Colonic mucosa (tissue), 4 donors: ENCODE measurements at places on chromosomes 12 and 14. TPM values are rescaled to one million over a fixed set of nuclear protein-coding genes. Genes with fewer than 3 reads are reported as not detected.

The RTL1 gene
- total RNA-seq, result not detected

The SLC6A12 gene
- 0.16 TPM for total RNA-seq

The R3HDM2 gene
- 60.4 TPM for total RNA-seq

The CTSG gene
- 3.2 TPM for total RNA-seq

The IGF1 gene
- total RNA-seq, result 3.2 TPM

The CAPZA3 gene
- total RNA-seq, result not detected

The HOXC9 gene
- not detected for total RNA-seq

The CDC42BPB gene
- 83.8 TPM for total RNA-seq

The SOS2 gene
- total RNA-seq, result 43.7 TPM

The GPR132 gene
- total RNA-seq, result 1.0 TPM

The CCNT1 gene
- 26.3 TPM for total RNA-seq

The LUM gene
- 26.1 TPM for total RNA-seq

The POTEM gene
- not detected for total RNA-seq

The HHIPL1 gene
- total RNA-seq, result 0.93 TPM

- DNase-seq, result no peak
Observed at GRCh38 chr12:21155522-21156351, 24.7 kb downstream of the SLCO1B1 start.

- DNase-seq, result peak; percentile 68
Observed at GRCh38 chr12:121038861-121039668, at the start of gene OASL. TSS of gene OASL (minus strand) at chr12:121039246. CDS start at chr12:121038971, 275 bp downstream.

DNA sequence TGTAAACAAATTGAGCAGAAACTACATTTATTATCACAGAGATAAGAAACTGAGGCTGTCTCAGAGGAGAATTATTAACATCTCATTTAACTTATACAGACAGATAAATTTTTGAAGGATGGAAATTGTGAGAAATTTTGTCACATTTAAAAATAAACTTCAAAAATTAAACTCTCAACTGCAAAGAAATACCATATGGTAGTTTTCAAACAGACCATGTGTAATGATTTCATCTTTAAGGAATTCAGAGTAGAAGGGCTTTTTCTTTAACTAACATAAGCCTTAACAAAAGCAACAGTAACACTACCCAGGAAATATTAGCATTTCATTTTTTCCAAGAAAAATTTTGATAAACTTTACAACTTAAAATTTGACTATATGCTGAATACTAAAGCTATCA lies 26.6 kb downstream of the NUP37 start:
- no peak for DNase-seq

GRCh38 chr12:104577581-104577981 lies 120.8 kb downstream of the CHST11 start:
- no peak for DNase-seq

- no peak for DNase-seq
Observed at GRCh38 chr12:75703131-75703530, 191.7 kb upstream of the KRR1 start.

DNA sequence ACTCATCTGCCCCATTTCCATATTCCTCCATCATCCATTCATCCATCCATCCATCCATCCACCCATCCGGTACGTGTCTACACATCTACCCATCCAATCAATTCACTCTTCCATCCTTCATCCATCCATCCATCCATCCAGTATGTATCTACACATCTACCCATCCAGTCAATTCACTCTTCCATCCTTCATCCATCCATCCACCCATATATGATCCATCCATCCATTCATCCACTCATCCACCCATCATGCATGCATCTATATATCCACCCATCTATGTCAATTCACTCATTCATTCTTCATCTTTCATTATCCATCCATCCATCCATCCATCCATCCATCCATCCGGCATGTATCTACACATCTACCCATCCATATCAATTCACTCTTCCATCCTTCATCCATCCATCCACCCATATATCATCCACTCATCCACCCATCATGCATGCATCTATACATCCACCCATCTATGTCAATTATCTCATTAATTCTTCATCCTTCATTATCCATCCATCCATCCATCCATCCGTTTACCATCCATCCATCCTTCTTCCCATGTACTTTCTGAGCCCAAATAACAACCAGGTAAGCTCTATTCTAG lies 108.6 kb upstream of the NOS1 start:
- no peak for DNase-seq

GRCh38 chr12:130669205-130669557 lies 46.9 kb downstream of the RIMBP2 start:
- DNase-seq, result no peak

DNA sequence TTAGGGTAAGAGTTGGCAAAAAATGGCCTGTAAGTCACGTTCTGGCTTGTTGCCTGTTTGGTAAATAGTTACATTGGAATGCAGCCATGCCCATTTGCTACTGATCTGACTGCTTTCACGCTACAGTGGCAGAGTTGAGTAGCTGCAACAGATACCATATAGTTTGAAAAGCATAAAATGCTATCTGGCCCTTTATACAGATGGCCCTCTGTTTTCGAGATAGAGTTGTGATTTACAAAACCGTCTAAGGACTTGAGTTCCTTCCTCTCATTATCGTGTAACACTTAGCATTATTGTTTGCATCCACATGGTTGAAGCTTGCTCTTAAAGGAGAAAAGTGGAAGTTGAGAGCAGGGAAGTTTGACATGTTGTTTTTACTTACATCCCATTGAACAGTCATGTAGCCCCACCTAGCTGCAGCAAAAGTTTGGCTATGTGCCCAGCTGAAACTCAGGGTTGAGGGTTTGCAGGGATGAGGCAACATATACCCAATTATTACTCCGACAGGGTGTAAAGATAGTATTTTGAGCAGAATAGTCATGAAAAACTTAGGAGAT lies 11.3 kb upstream of the SCFD1 start:
- DNase-seq, result peak; percentile 78

GRCh38 chr14:59919570-59920377 lies at the start of gene LRRC9:
TSS of gene LRRC9 (plus strand) at chr14:59920144.
- peak; percentile 44 for DNase-seq

GRCh38 chr14:50156111-50156510 lies 39.7 kb upstream of the VCPKMT start:
- DNase-seq, result no peak

DNA sequence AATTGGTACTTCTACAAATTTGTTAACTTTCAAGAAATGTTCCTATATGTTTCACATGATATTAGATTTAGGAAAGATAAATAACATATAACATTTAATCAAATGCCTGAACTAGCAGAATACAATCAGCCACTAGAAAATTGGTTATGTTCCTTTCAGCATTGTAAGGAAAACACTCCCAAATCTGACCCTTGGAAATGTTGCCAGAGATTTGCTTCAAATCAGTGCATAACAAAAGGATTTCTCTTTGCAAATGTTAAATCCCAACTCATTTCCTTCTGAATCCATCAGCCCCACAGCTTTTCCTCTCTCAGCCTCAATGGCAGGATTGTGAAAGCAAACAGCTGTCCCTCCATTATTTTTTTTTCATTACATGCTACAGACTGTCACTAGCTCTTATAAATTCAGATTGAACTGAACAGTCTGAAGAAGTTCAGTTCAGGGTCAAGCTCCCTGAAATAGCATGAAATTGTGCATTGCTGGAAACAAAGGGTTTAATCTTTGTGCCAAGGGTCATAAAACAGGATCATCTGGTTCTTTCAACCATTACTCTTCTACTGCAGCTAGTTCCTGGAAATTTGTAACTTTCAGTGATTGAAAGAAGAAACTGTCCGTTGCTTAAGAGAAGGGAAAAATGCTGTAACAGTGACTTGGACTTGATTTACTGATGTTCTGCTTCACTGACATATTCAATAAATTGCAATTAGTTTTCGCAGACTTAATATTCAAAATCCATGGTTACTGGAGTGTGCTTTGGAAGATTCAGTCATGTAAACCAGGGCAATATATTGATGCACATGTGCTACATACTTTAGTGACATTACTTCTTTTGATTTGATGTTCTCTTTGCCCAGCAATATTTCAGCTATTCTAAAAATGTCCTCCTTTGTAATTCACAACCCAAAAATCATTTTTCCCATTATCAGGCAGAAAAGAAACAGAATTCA lies 246.4 kb downstream of the RPL10L start:
- DNase-seq, result no peak

DNA sequence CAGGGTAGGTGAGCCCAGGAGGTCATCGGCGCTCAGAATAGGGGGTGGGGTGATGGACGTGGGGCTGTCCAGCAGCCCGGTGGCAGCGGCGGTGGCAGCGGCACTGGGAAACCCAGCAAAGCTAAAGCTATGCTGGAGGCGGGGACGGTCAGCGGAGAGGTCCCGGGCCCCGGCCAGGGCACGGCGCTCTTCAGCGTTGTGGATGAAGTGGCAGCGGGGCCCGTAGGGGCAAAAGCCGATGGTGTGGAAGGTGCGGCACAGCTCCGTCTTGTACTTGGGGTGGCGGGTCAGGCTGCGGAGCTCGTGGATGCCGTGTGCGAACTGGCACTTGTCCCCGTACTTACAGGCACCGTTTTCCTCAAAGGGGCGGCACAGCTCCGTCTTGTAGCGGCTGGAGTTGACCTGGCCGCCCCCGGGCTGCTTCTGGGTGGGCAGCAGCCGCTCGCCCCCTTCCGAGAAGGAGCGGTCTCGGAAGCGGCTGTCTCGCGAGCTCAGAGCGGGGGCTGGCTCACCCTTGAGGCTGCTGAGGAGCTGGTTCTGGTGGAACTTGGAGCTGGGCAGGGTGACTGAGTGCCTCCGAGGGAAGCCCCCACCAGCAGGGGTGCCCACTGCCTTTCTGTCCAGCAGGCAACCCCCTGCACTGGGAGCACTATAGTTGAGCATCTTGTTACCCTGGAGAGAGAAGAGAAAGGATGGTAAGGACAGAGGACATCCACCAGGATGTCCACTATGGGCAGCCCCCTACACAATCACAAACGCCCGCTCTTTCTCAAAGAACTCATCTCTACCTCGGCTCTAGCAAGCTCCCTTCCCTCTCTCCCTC lies 2.8 kb downstream of the ZFP36L1 start:
- peak; percentile 52 for DNase-seq

DNA sequence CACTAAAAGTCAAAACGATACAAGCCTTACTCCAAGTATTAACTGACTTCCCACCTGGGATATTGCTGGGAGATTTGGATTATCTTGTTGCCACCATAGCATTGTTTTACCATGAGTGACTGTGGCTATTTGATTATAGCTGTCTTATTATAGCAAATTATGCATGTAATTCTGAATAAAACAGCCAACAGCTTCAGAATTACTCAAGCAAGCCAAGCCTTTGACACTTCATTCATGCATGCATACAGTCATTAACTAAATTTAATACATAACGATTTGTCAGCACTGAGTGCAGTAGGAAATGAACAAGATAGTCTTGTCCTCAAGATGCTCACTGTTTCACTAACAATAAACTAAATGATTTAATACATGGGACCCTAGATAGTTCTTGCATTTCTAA lies 133.0 kb upstream of the FRMD6 start:
- no peak for DNase-seq

DNA sequence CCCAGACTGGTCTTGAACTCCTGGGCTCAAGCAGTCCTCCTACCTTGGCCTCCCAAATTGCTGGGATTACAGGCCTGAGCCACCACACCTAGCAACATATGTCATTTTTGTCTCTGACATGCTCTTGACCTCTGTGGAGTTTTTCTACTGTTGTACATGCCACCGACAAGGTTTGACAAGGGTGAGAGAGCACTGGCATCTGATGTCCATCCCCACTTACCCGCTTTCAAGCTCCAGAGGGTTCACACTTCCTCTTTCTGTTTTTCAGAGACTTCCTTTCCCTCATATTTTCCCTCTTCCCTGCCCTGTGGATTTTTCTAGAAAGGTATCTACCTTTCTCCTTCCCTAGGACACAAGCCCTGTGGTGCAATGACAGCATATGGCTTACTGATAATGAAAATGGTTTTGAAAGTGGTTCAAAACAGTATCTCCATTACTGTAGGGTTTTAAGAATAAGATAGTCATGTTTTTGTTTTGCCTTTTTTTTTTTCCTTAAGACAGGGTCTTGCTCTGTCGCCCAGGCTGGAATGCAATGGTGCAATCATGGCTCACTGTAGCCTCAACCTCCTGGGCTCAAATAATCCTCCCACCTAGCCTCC lies 27.7 kb upstream of the PLEKHG3 start:
- DNase-seq, result no peak
